ENCODE measurements at places on chromosomes 6 and 20.

DNA sequence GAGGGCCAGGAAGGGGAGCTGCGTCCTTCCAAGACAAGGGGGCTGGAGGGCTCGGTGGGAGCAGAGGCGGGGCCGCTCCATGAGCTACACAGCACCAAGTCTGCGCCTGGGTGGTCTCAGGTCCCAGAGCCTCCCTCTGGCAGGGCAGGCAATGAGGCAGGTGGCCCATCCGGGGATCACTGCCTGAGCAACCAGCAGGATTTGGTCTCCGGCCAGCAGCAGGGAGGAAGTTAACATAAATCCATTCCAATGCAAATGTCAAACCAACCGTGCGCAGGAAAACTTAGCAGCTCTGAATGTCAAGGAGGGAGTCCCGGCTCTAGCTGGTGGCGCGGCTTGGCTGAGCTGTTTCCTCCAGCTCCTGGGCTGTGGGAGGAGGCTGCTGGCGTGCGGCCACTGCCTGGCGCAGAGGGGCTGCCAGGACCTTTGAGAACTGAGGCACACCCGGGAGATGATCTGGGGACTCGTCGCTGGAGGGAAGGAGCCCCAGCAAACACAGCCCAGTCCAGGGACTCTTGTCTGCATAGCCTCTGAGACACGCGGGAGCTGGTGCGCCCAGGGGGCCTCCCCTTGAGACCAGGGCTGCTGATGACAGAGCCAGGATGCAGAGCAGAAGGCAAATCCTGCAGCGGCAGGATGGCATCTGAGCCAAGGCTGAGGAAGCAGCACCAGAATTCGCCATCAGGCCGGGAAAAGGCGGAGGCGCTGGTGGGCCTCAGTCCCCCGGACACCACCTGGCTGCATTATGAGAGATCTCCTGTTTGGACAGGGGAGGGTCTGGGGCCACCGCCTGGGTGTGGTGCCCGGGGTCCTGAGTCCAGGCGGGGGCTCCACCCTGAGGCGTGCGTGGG lies 33.1 kb upstream of the CHRNA4 start:
- no peak for DNase-seq

GRCh38 chr20:20638878-20639277 lies 73.6 kb downstream of the RALGAPA2 start:
- no peak for DNase-seq

DNA sequence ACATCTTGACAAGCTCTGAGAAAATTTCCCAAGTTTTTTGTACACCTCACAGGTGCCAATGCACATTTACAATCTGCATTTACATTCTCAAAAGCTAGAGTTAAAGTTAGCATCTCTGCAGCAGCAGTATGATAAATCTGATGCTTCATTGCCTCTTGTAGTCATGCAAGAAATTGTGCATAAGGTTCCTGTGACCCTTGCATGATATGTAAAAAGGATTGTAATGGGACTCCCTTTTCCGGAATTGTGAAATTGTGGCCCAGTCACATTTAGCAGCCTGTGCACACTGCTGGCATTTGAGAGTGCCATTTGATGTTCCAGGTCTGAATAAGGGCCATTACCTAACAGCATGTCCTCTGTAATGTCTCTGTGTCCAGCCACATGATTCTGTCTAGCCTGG lies 24.1 kb downstream of the HLA-DRB1 start:
- DNase-seq, result no peak

DNA sequence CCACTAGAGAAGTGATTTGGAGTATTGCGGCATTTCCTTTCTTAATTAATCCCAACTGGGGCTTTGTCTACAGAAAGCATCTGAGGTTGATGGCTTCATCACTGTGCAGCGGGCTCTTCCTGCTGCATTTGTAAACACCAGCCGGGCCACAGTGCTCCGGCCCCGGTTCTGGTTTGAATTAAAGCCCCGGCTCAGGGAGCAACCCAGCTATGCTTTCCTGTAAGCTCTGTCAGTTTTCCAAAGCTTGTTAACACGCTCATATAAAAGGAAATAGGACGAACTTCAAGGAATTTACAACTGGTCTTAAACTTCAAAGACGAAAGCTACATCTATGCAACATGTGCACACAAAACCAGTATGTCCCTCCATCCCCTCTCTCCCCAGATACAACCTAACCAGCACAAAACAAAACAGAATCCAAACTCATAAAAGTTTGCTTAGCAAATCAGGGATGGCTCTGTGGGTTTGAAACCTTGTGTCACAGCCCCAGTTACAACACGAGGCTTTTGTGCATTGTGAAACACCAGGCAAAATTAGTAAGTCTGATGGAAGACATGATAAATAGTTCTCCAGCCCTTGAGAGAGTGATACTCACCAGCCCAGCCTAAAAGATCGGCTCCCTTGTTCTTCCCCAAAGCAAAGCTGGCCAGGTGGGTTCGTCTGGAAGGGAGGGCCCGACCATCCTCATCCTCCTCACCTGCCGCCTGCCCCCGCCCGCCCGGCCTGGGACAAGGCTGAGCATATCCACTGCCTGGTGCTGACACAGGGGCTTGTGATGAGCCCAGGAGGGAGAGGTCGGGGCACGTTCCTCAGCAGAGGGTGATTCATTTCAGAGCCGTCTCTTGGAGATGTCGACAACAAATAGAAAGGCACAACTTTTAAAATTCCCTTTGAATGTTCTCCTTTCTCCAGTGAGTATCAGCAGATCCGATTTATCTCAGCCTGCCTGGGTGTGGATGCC lies 197.9 kb downstream of the TFAP2C start:
- no peak for DNase-seq

DNA sequence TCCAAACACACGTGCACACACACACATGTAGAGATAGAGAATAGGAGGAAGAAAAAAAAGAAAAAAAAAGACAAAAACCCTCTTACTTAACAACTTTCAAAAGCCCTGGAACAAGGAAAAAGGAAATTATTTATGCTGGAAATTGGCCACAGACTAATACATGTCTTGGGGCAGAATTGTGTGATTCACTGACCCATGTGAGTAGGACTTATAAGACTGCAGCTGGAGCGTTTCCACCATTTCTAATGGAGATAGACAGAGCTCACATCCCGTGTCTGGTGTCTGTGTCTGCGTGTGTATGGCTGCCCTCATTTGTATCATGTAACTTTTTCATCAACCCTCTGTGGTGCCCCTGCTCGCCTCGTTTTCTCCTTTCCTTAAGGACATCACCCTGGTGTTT lies 99.8 kb upstream of the PDE10A start:
- no peak for DNase-seq

DNA sequence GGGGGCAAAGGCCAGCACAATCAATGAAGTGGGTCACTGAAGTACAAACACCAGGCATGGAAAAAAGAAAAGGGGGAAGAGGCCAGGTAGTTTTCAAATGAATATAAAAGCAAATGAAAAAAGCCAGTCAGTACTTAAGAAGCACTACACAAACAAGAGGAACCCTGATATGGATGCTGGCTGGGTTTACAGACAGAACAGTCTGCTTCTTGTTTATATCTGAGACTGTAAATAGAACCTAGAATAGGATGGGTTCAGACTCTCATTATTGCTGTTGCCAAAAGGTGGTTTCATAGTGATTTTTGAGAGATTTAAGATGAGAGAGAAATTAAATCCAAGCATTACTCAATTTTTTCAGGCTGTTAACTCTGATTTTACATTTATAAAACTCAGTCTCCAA lies 24.1 kb downstream of the USP45 start:
- no peak for DNase-seq

GRCh38 chr6:5278047-5278446 lies 16.7 kb downstream of the FARS2 start:
- no peak for DNase-seq

GRCh38 chr6:34043359-34043758 lies 102.5 kb downstream of the GRM4 start:
- no peak for DNase-seq

GRCh38 chr6:101392586-101393230 lies 800 bp upstream of the GRIK2 start:
- no peak for DNase-seq

DNA sequence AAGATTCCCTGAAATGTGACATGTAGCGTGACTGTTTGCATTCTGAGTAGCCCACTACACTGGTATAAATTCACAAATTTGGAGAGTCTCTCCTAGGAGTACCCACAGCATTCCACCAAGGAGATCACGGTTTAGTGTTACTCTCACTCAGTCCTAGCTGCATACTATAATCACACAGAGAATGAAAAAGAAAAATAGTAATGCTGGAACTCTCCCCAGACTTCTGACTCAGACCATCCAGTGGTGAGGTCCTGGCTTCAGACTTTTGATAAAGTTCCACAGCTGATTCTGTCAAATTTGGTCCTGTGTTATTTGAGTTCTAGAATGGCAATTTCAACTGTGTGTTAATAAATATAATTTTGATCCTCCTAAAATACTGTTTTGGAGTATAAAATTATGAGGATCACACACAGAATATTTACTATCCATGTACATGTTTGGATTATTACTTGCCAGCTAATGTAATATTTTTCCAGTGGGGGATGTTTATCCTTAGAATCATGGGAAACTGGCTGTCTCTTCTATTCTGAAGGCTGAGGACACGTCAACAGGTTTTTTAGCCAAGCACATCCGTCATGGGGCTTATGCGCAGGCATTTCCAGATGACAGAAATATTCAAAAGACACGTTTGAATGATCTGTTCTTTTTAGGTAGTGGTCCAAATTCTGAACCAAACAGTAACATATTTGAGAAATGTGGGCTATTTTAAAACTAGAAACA lies 5.1 kb upstream of the KIAA0408 start:
- no peak for DNase-seq

GRCh38 chr6:34792605-34793500 lies 970 bp downstream of the BLTP3A start:
- no peak for DNase-seq

GRCh38 chr6:170522565-170523183 lies 30.4 kb downstream of the PSMB1 start:
- DNase-seq, result no peak

DNA sequence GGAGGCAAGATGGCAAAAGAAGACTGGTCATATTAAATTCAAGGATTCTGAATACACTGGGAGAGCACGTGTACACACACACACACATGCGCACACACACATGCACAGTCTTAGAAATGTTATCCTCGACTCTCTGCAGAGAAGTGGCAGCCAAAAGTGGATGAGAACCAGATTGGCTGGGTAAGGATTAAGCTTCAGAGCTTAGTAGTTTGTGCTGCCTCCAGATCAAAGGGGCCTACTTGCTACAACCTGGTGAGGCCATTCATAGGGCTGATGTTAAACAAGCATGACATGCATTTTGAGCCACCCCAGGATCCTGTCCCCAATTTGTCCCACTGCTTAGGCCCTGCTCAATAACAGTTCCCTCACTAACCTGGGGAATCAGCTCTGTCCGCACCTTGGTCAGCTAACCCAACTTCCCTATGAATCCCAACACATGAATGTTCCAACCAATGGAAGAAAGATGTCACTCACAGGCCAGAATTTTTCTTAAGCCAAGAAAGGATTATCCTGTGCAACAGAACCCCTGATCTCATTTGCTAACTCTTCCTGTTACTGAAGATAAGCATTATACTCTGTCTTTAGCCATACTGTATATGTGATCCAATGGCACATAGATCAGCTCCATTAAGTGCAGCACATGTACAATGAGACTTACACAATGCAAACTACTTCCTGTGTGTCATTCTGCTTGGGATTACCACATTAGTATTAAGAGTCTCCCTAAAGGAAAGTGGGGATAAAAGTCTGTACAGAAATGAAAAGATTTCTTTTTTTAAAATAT lies 31.0 kb downstream of the TOMM6 start:
- no peak for DNase-seq

- DNase-seq, result no peak
Observed at GRCh38 chr6:26411751-26412150, 9.7 kb downstream of the BTN3A1 start.

DNA sequence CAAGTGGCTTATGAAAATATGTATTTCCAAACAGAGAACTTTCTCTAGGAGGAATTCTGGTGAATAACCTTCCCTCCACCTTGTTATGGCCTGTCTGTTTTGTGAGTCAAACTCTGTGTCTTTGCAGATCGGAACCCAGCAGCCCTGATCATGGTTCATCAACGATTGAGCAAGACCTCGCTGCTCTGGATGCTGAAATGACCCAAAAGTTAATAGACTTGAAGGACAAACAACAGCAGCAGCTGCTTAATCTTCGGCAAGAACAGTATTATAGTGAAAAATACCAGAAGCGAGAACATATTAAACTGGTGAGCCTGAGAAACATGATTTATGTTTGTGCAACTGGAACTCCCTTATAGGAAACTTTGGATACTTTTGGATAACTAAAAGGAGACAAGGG lies 294.5 kb upstream of the PLCB4 start:
- DNase-seq, result no peak

DNA sequence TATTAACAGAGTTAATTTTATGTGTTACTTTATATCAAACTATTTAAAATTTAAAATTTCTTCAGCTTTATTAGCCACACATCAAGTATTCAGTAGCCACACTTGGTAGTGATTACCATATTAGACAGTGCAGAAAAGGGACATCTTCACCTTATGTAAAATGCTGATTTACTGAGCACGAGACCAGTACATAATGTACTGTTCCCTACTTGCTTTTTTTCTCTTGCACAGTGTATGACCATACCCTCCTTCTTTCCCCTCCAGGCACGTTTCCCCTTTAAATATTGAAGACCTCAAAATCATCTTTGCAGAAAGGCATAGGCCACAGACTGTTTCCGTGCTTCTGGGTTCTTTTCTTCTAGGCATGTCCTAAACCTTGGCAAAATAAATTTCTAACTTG lies 17.9 kb downstream of the DSTN start:
- no peak for DNase-seq

- DNase-seq, result no peak
Observed at GRCh38 chr20:30815577-30816181, 441.8 kb upstream of the DEFB115 start.

GRCh38 chr6:13528777-13529343 lies 41.5 kb upstream of the GFOD1 start:
- no peak for DNase-seq

DNA sequence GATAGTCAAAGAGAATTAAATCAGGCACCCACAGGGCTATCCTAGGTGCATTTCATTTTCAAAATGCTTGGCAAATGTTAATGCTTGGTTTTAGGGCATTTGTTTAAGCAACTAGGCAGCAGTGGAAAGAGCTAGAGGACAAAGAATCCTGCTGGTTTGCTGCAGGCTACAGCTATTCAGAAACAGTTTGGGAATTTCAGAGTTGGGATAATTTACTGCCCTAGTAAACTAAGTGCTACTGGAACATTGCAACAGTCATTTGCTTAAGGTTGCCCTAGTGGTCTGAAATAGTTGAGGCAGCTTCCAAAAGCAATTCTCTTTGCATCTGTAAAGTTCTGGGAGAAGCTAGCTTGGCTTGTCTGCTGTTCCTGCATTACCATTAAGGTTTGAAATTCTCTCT lies 312.7 kb downstream of the LAMA2 start:
- DNase-seq, result no peak

DNA sequence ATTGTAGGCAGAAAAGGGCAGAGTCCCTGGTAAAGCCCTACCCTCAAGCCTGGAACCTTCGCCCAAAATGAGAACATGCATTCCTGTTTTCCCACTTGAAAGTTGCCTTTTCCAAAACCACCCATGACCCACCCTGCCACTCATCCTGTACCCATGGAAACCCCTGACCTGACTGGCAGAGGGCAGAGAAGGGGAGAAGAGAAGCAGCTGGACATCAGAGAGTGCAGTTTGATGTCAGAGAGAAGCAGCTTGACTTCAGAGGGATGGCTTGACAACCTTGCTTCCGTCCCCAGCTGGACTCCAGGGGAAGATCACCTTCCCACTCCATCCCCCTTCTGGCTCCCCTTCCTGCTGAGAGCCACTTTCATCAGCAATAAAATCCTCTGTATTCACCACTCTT lies 123.6 kb upstream of the SHLD1 start:
- DNase-seq, result no peak

- no peak for DNase-seq
Observed at GRCh38 chr6:170279977-170280688, 10.7 kb downstream of the DLL1 start.
